ENCODE measurements at places on chromosomes 6 and 20.

DNA sequence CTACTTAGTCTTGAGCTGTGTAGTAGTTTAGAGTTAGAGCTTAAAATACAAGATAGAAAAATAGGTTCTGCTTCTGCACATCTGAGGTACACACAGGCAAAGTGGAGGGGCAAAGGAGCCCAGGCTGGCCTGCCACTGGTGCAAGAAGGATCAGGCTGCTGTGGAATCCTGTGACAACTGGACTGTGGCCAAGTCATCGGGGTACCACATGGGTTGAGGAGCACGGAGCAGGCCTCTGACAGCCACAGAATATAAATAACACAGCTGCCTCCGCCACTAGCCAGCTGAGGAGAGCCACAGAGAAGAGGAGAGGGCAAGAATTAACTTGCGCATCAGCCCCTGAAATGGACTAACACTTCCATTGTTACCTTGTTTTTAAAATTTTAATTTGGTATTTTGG, 206.0 kb upstream of the MARCKS start:
- DNase-seq: no peak

GRCh38 chr20:33858666-33859065, 47.5 kb downstream of the CHMP4B start:
- DNase-seq: no peak

GRCh38 chr20:7994809-7995208, 24.8 kb downstream of the TMX4 start:
- DNase-seq: no peak

DNA sequence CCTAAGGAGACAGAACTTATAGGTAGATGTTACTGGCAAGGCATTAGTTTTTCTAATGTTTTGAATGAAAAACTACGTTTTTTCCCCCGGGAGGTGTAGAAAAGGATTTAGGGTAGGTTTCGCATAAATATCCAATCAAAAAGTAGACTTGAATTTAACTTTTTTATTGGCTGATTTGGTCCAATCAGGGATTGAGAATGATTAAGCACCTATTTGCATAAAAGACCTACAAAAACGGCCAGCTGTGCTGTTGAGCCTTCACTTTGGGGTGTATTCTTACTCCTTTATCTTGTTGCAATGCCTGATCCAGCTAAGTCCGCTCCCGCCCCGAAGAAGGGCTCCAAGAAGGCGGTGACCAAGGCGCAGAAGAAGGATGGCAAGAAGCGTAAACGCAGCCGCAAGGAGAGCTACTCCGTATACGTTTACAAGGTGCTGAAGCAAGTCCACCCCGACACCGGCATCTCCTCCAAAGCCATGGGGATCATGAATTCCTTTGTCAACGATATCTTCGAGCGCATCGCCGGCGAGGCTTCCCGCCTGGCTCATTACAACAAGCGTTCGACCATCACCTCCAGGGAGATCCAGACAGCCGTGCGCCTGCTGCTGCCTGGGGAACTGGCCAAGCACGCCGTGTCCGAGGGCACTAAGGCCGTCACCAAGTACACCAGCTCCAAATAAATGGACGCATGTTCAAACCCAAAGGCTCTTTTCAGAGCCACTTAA, 113.5 kb upstream of the BTN3A2 start:
- no peak for DNase-seq

DNA sequence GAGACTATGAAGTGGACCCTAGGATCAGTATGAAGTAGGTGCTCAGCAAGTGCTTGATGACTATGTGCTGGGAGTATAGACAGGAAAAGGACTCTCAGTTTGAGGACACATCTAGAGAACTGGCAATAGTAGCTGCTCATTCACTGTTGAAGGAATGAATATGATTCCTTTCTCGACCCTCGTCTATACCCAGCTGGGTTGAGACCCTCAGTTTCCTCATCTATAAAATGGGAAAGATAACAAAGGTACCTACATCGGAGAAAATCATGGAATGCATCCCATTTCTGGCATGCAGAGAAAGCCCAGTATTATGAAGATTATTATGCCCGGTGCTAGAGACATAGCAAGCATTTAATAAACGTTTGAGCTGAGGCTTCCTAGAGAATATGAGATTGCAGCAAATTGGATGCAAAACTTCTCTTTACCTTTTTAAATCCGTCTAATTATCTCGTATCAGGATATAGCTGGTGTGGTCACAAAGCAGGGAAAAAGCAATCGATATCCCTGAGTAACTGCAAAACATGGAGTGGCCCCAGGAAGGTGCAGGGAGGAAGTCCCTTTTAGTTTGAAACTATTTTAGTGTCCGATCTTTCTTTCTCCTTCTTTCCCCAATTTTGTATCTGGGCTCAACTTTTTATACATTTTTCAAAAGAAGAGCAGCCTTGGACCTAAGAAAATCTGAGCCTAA, 2.8 kb upstream of the PCK1 start:
- DNase-seq: no peak

- DNase-seq: no peak
Measured at GRCh38 chr20:22836211-22836610, 198.9 kb upstream of the SSTR4 start.

DNA sequence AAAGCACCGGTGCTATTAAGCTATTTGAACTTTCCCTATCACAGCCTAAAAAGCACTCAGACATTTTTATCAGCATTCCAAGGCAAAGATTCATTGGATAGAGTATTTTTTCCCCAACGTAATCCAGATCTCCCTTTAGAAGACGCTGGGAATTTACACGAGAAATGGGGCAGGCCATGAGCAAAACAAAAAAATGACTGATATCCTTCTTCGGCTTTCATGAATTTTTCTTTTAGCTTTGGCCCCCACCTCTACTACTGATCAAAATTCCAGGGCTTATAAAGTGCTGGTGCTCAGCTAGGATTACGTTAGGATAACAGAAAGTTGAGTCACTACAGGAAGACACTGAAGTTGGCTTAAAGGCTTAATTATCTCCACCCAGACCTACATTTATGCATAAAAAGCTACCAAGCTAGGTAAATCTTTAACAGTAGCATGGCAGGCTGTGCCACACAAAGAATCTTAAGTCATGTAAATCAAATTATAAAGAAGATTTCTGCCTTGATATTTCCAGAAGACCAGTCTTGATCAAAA, 418.5 kb upstream of the BTBD3 start:
- no peak for DNase-seq

GRCh38 chr6:89066940-89067646, 13.5 kb upstream of the PNRC1 start:
- no peak for DNase-seq

DNA sequence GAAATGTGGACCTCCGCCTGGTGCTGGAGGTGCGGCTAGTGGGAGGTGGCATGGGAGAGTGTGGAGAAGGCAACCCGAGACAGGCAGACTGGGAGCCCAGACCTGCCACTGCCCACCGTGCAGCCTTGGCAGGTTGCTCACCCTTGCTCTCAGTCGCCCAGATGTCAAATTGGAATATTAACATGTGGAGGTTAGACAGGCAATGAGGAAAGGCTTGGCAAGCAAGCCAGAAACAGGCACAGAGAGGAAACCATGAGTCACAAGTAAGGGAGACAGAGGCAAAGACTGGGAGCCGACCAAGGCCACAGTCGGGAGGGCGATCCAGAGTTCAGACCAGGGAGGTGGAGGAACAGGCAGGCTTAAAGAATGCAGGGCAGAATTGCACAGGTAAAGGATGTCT, 178.2 kb downstream of the FOXC1 start:
- peak; percentile 76 for DNase-seq

DNA sequence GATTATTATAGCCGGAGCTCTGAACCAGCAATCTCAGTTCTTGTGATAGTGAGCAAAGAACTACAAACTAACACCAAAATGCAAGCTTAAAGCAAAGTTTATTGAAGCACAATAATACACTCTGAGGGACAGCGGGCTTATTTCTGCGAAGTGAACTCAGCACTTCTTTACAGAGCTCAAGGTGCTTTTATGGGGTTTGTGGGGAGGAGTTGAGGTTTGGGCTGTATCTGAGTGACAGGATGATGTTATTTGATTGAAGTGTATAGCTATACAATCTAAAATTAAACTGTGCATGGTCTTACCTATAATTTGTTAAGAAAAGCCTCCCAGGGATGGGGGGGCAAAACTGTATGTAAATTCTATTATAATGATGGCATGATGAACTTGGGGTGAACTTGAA, 1.0 kb upstream of the HFE start:
- DNase-seq: no peak

- no peak for DNase-seq
Measured at GRCh38 chr20:36098364-36098763, 56.2 kb upstream of the EPB41L1 start.

DNA sequence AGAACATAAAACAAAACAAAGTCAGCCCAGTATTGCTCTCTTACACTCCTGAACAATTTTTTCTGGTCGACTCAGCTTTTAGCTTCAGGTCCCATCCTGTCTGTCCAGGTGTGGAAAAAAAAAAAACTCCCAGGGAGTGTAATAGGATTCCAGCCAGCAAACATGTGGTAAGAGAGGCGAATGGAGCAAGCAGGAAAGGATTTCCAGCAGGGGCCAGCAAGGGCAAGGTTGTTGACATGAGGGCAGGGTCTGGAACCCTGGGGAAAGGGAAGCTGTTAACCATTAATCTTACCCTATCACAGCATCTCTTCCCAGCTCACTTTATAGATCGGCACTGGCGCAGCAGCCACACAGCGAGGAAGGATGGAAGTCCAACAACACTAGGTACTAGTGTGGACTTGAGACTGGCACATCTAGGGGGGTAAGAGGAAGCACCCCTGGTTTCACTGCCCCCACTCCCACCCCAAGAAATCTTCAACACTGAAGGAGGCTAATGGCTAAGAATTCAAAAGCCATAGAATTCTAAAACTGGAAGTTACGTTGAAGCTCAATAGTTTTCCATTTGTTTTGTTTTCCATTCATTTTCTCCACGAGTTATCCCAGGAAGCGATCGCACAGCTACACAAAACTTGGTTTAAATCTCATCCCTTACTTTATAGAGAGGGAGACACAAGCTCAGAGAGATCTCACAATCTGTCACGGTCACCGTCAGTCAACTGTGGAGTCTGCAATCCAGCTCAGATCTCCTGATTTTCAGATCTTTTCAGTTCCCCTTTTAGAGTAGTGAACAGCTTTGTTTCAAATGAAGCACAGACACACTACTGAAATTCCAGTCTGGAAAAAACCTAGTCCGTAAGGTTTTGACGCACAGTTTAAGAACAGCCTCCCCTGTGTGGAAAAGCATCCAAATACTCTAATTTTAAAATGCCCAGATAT, 53.3 kb downstream of the SLC22A23 start:
- no peak for DNase-seq

DNA sequence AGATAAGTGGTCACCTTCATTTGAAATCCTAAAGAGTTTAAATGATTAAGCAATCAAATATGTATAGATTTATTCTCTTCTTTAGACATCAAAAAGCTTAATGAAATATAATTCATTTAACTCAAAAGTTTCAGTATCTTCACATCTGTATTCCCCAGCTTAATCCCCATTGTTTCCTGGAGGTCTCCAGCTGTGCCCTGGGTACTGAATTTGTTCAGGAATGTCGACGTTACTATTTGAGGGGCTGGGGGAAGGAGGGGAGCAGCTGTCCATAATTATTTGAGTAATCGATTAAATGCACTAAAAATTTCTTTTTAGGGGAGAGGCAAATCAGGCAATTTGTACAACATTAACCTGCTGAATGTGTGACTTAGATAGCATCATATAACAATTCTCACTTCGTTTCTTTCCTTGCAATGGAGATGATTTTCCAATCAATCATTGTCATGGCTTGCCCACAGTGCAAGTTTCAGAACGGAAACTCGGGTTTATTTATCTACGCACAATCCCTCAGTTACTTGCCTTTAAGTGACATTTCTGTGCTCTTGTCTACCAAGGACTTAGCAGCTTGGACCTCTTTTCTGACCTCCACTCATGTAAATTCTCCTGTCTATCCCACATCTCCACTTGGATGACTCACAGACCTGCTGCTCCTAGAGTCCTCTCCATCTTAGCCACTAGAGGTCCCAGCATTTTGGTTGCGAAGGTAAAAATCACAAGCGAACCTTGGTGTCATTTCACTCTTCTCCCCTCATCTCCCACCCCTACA, 3.9 kb downstream of the DOK5 start:
- no peak for DNase-seq

GRCh38 chr6:51901766-51902764, 185.3 kb downstream of the PKHD1 start:
- DNase-seq: no peak

DNA sequence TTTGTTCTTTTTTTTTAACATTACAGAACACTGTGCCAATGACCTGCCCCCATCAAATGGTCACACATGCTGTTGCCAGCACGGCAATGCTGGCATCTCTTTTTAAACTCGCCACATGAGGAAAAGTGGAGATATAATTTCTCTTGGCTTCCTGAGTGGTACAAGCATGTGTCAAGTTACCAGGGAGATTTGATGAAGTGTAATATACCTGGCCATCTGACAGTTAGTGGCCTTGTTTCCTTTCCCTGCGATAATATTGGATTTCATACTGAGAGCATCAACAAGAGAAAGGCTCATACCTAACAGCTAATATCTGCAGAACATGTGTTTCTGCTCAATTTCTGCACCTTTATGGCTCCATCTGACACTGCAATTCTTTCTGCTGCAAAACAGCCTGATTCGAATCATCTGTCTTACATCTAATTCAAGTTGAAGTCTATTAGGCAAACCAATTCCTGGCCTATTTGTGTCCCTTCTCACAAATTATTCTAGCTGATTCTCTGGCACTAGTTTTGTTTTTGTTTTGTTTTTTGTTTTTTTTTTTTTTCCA, 519.5 kb downstream of the PREX1 start:
- no peak for DNase-seq
